T-cell (primary cell): ENCODE measurements at places on chromosomes 16 and 17.
A peak's percentile ranks its signal among the peaks of the same experiment; 100 is the strongest.

GRCh38 chr17:72169823-72170222, 49.0 kb downstream of the SOX9 start:
- no peak for DNase-seq

DNA sequence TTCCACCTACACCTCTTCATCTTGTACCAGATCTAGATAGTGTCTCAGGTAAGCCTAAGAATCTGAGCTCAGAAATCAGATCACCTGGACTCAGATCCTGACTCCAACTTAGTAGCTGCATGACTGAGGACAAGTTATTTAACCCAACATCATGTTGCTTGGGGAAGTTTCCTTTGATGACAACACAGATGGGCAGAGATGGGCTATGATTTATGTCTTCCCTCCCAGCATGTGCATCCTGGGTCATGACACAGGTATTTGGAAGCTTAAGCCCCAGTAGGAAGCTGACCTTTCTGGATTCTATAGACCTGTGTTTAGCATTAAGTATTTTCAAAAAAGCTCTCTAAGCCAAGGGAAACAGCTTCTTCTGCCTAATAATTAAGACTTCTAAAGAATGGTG, 12.4 kb upstream of the HEATR6 start:
- DNase-seq = no peak

- DNase-seq = no peak
These were observed 200.5 kb downstream of the ZFHX3 start for GRCh38 chr16:72847187-72848027.

- no peak for DNase-seq
These were observed 646 bp downstream of the RABEP1 start for GRCh38 chr17:5282642-5283217.

DNA sequence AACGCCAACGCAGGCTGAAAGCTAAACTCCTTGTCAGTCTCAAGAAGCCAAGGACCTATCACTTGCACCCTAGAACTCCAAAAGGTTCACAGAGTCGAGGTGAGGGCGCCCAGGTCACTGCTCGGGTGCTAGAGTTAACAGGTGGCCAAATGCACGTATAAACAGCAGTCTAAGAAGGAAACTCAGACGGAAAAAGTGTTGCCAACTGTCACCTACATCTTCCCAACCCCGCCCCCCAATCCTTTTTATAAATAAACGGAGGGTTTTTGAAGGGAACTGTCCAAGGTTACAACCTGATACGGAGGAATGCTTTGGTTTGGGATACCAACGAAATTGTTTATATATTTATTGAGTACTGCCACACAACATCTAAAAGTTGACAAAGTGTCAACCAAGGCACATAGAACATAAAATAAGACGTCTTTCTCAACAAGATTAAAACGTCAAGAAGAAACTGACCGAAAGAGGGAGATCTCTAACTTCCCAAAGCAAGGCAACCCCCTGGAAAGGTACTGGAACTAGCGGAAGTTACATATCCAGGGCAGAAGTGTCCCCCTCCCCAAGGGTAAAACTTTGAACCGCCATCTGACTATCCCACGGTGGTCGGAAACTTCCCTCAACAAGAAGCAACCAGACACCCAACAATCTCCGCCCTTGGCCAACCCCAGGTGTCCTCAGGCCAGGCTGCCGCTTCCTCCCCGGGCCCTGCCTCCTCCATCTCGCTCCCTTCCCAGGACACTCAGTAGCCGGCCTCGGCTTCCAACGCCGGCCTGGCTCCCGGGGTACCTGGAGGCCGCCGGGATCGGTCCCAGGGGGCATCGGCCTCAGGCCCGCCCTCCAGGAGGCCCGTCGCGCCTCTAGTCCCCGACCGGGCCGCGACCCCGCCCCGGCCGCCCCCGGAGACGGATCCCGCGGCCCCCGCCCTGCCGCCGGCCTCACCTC, 982 bp downstream of the SPAG9 start:
- DNase-seq = peak; percentile 31

DNA sequence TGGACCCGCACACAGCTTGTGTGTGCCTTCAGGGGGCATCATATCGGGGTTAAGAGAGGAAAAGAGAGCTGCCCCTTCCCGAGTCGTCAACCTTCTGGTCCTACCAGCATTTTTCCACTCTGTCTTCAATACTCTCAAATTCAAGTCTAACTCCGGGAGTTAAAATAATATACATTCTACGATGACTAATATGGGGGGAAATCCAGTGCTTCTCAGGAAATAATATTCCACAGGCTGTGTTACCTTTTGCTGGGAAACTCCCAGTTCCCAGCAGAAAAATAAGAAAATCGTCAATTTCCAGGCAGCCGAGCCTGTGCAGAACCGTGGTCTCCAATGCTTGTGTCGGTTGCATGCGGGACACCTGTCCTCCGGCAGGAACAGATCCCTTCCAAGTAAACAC, 105.0 kb upstream of the FOXF1 start:
- DNase-seq = no peak

- no peak for DNase-seq
These were observed 714 bp downstream of the SPATA33 start for GRCh38 chr16:89658221-89658879.

DNA sequence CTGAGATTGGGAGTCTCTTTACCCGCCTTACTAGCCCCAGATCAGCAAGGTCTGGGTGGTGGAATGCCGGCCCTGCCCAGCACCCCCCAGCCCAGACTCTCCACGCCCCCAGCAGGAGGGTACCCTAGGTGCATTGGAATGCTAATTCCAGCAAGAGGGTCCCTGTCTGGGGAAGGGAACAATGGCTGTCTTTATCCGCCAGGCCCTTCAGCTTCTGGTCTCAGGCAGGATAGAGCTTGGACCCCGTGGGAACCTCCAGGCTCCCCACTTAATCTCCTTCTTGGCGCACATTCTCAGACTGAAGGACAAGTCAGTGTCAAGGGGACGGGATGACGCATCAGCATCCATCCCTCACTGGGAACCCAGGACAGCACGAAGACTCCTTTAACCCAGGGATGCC, 85.1 kb downstream of the LITAF start:
- DNase-seq = no peak
